CD4-positive, alpha-beta T cell treated with Interleukin-17A for 1 hour (primary cell): ENCODE measurements at places on chromosomes 13 and 19.
A peak's percentile ranks its signal among the peaks of the same experiment; 100 is the strongest.

DNA sequence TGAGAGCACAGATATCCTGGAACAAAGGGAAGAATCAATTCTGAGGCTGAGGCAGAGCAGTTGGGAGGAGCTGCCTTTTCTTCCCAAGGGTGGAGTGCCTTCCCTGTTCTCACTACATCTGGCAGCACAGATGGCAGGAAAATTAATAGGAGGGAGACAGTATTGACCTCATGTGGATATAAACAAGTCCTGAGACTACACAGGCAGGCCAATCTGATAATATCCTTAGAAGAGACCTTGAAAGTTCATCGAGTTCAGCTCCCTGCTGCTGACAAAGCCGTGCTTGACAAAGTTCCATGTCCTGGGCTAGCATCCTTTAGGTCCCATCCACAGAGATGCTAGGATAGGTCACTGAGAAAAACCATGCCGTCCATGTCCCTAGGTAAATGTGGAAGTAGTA lies 1451.5 kb downstream of the EFNB2 start:
- no peak for DNase-seq

DNA sequence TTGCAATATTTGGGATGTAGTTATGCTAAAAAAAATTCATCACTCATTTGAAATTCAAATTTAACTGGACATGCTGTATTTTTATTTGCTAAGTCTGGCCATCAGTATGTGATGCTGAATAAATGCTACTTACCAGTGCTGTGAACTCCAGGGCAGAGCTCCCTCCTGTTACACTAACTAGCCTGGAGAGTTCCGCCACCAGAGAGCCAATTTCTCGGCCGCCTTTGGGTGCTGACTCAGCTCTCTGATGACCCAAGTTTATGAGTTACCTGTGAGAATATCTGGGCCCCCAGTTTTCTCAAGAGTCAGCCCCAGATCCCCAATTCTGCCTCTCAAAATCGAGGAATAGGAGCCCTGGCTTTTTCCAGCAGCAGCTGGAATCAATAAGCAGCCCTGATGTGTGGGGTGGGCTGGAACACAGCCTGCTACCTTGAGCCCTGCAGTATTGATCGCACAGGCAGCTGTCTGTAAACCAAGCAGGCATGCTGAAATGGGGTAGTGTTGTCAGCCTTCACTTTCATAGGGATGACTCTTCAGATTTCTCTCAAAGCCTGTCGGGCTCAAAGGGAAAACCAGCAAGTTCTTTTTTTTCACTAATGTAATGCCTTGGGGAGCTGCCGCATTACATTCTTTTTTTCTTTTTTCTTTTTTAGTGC lies 113.7 kb downstream of the DNAJC15 start:
- no peak for DNase-seq

GRCh38 chr19:45681391-45682015 lies 10.2 kb downstream of the SNRPD2 start:
- peak; percentile 90 for DNase-seq

DNA sequence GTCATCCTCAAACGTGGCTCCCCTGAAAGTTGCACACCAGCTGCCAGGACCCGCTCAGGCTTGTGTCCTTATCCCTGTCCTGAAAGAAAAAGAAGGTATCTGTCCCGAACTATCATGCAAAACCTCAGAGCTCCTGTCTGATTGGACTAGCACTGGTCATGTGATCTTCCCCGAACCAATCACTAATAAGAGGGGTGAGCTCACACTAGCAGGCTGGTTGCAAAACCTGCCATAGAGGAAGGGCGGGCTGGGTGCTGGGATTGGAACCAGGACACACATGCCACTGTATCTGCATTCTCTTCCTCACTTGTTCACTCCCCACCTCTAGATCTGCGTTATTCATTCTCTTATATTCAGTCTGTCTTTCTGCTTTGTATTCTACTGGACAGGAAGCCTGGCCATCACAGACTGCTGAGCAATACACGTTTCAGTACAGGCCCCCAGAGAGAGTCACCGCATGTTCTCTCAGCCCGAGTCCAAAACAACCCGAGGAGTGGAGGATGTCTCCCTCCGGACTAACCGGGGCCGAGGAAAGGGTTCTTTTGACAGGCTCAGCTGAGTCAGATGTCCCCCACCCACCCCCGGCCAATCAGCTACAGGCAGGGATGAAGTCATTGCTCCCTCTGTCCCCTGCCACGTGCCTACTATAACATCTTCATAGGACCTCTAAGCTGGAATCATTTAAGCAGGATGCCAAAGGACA lies 97.7 kb downstream of the SIPA1L3 start:
- DNase-seq: peak; percentile 44

GRCh38 chr13:90715485-90715884 lies 632.0 kb upstream of the MIR17HG start:
- DNase-seq: no peak

GRCh38 chr19:2455851-2456570 lies 748 bp downstream of the LMNB2 start:
- peak; percentile 65 for DNase-seq

DNA sequence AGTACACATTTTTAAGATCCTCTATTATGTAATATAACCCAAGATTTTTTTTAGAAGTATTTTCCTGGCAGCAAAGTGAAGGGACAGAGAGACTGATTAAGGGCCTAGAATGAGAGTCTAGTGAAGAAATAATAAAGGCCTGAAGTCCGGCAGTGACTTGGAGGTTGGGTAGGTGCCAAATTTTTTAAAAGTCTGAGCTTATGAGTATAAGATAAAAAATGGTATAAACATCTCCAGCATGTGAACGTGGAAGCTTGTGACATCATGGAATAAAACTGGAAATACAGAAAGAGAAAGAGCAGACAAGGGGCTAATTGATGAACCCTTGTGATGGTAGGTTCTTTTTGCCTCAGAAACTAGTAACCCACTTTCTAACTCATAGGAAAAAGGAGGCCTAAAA lies 174.6 kb downstream of the SUCLA2 start:
- no peak for DNase-seq

- DNase-seq: no peak
Observed at GRCh38 chr13:22077764-22078163, 406.9 kb downstream of the FGF9 start.

- no peak for DNase-seq
Observed at GRCh38 chr13:55120631-55121030, 2020.1 kb upstream of the PRR20A start.
